HS-5 (cell line): ENCODE measurements at places on chromosomes 5 and 9.

DNA sequence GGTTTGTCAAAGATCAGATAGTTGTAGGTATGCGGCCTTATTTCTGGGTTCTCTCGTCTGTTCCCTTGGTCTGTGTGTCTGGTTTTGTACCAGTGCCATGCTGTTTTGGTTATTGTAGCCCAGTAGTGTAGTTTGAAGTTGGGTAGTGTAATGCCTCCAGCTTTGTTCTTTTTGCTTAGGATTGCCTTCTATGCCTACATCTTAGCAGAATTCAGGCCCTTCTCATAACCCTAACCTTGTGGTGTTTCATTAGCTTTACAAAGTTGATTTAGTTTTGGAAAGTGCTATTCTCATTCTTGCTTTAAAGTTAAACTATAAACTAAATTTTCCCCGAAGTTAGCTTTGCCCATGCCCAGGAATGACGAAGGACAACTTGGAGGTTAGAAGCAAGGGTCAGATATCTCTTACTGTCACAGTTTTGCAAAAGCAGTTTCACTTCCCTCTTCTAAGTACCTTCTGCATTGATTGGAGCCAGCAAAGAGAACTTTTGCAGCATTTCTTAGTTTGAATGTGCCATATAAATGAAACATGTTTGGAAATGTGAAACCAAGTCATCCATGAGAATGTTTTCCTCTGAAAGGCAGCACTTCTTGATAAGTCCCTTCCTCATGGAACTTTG, 274.3 kb upstream of the DMRT1 start:
- no peak for DNase-seq

GRCh38 chr5:1073239-1074102, 38.4 kb downstream of the SLC12A7 start:
- no peak for DNase-seq

DNA sequence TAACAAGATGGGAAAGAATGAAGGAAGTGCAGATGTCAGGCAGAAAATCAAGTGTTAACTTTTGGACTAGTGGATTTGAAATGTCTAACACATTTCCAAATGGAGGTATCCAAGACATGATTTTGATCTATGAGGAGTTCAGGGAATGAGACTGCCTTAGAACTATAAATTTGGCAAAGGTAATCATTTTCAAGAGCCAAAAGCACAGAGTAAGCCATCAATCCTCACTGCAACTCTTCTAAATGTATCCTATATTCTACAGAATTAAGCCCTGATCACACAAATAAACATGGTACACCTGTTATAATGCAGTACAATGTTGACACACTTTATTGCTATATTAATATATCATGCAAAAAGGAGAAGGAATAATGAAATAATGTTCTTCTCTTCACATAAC, 55.6 kb downstream of the SETX start:
- DNase-seq = no peak

- DNase-seq = no peak
These were observed 32.0 kb downstream of the PLAC8L1 start for GRCh38 chr5:146073239-146073900.

DNA sequence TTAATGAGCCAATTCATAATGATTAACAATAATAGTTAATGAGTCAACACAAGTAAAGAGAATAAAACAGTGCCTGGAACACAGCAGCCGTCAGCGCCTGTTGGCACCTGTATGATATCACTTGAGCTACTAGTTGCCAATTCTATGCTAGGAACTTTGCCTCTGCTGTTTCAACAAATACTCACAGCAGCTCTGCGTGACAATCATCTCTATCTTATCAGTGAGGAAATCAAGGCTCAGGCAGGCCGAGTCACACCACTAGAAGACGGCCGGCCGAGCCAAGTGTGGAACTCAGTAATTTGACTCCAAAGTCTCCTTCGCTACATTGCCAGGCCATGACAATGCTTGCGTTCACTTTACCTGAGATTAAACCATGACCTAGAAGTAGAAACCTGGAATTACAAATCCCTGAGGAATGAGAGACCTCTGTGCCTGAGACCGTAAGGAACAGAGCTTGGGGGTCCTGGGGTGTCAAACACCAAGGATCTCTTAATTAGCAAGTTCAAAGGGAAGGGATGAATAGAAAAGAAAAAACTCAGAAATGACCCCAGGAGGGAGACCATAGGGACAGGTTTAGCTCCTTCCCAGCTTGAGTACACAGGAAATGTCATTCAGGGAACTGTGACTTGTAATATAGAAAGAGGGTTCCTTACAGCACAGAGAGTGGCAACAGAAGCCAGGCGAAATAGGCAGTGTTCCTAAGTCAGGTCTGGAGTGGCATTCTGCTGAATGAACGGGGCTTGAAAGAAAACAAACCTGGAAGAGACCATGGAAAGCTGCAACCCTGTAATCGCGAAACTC, 109.1 kb downstream of the SUSD1 start:
- peak; percentile 62 for DNase-seq

- no peak for DNase-seq
These were observed 593 bp upstream of the NAA35 start for GRCh38 chr9:85940275-85940831.

DNA sequence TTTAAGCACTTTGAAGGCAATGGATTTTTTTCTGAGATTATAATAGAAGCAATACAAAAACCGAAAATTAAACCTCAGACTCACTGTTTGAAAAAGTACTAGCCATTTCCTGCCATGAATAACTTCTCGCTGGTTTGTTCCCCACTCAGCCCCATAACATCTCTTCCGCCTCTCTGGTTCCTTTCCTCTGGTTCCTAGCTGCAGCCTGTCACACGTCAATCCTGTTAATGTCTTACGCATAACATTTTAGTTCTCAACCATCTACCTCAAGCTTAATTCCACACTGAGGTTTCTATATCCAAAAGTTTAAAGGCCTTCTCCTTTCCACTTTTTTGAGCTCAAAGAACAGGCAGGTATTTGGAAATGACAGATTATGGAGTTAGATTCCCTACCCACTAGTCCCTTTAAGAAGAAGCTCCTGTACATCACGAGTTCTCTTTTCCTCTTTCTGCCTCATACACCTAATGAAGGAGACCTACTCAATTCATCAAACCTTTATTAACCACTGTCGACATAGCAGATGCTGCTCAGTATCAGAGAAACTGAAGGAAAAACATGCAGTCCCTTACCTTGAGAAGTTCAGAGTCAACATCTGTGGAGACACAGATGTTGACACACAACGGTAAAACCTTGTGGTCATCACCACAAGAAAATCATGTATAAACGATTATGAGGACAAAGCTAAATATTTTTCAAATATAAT, 243.0 kb upstream of the PTGER4 start:
- DNase-seq = no peak

- DNase-seq = peak; percentile 64
These were observed 142.3 kb upstream of the ANKH start for GRCh38 chr5:15013654-15014463.

DNA sequence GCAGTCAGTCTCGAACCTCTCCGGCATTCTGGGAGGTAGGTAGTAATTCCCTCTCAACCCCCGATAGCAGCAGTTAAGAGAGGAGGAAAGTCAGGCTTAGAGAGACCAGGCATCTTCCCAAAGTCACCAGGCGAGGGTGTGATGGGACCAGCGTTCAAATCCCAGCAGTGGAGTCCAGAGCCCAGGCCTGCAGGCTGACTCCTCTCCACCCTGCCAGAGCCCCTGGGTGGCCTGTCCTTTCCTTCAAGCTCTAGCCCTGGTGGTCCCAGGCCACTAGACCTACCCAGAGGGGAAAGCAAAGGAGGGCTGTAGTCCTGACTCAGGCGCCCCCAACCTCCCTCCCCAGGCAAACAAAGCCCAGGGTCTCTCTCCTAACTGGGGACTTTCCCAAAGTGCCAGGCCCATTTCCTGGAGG, 4.2 kb upstream of the NR5A1 start:
- no peak for DNase-seq

GRCh38 chr5:156031181-156031580, 295.8 kb upstream of the SGCD start:
- no peak for DNase-seq

DNA sequence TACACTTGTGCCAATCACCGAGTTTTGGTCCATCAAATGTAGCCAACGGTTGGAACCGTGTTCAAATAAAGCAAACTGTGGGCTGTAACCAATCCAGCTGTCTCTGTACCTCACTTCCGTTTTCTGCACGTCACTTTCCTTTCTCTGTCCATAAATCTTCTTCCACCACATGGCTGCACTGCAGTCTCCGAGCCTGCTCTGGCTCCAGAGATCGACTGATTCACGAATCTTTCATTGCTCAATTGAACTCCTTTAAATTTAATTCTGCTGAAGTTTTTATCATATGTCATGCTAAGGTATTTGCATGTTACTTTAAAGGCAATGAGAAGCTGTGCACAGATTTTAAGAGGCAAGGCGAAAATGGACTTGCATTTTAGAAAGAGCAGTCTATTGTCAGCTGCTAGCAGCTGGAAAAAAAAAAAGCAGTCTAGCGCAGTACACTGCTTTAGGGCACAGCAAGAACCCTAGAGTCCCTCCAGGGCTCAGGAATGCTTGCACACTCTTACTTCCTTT, 13.2 kb downstream of the TTC39B start:
- DNase-seq = no peak

DNA sequence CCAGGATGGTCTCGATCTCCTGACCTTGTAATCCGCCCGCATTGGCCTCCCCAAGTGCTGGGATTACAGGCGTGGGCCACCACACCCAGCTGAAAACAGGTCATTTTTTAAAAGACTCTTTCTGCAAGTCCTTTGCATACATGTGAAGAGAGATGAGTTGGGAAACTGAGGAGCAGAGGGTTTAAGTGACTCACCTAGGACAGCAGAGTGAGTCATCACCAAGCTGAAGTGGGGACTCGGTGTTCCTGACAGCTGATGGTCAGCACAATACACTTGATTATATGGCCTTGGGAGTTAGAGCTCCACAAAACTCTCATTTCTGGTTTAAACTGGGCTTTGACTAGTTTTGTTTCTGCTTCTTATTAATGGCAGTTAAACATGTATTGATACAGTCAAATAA, 38.1 kb upstream of the SSBP2 start:
- no peak for DNase-seq

GRCh38 chr5:33890131-33891032, 1.4 kb downstream of the ADAMTS12 start:
- DNase-seq = peak; percentile 30

GRCh38 chr5:72122602-72123001, 15.3 kb downstream of the MAP1B start:
- no peak for DNase-seq

GRCh38 chr5:67400752-67401151, 204.2 kb upstream of the CD180 start:
- DNase-seq = no peak

DNA sequence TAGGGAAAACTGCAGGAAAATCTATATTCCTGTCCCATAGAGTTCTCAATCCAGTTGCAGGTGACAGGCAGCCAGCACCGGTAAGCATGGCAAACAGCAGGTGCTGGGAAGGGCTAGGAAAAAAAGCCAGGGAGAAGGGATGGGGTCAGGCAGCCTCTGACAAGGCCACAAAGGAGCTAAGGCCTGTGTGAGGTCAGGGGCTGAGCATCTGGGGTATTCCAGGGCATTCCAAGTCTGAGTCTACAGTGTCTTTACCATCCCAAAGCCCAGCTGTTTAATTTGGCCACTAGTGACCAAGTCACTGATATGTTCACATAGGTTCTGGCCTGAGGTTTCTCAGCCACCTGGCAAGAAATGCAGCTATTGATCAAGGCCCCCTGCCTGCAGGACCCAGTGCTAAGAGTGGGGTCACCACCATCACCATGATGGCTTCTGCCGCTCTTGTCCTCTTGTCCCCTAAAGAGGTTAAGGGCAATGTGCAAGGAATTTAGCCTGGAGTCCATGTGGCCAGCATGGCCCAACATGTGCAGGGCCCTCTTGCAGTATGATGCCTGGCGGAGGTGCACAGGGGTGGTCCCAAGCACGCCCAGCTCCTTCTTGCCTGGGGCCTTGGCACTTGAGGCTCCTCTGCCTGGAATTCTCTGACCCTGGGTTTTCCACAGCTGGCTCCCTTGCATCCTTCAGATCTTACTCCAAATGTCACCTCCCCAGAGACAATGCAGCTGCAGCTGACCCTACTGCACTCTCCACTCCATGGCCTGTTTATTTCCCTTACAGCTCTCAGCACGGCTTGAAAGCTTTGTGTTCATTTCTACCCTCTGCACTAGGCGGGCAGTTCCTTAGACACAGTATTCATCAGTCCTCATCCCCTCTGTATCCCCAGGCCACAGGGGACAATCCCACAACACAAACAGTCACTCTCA, 213.1 kb downstream of the MSX2 start:
- no peak for DNase-seq
